ENCODE measurements at places on chromosomes 4 and X.
A peak's percentile ranks its signal among the peaks of the same experiment; 100 is the strongest.

DNA sequence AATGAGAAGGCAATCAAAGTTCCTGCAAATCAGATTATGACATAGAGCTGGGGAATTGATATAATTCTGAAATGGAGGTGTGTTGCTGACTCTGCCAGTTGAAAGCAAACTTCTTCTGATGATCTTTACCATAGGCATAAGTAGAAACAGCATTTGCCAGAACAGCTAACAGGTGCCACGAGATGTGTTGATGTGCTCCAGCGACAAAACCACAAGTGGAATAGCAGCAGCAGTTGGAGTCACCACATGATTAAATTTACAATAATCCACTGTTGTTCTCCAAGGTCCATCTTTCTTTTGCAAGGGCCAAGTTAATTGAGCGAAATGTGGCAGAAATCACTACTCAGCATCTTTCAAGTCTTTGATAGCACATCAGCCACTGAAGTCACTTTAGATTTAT is 3.7 kb upstream of the OSTC start:
- DNase-seq, result no peak

DNA sequence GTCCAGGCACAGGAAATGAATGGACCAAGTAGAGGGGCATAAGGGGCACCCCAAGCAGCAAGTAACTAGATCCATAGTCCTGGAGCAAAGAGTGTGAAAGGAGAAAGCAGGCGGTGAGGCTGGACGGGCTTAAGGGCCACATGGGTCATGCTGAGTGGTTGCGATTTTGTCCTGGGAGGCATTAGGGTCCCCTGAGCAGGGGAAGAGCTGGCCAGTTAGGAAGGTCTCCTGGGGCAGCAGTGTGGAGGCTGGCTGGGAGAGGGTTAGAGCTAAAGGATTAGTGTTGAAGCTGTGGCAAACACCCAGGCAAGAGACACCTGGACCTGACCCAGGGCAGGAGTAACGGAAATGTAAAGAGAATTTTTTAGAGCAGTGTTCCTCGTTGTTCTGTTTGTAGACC is 26.5 kb downstream of the MYOZ2 start:
- no peak for DNase-seq

GRCh38 chr4:169243825-169244609 is 26.7 kb downstream of the SH3RF1 start:
- DNase-seq, result peak; percentile 51

- no peak for DNase-seq
Observed at GRCh38 chr4:100289530-100289888, 99.2 kb upstream of the DDIT4L start.

- no peak for DNase-seq
Observed at GRCh38 chr4:135485371-135485770, 1283.8 kb upstream of the PABPC4L start.

GRCh38 chr4:139866276-139866962 is 200.8 kb downstream of the MGST2 start:
- DNase-seq, result no peak
